Dermis microvascular lymphatic vessel endothelial cell (primary cell): ENCODE measurements at places on chromosomes 3 and 15.

DNA sequence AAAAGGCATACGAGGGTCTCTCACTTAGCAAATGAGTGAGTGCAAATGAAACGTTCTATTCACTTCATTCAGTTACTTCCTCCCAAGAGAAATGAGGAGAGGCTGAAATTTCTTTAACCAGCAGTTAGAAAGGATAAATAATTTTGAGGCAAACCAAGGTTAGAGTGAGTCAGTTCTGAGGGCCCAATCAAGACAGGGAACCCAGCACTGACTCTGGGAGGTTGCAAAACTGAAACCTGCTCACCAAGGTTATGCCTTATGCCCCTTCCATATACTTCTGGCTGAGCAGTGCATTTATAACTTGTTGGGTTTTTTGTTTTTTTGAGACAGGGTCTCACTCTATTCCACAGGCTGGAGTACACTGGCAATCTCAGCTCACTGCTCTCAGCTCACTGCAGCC, 4.5 kb upstream of the RPSA start:
- no peak for DNase-seq

DNA sequence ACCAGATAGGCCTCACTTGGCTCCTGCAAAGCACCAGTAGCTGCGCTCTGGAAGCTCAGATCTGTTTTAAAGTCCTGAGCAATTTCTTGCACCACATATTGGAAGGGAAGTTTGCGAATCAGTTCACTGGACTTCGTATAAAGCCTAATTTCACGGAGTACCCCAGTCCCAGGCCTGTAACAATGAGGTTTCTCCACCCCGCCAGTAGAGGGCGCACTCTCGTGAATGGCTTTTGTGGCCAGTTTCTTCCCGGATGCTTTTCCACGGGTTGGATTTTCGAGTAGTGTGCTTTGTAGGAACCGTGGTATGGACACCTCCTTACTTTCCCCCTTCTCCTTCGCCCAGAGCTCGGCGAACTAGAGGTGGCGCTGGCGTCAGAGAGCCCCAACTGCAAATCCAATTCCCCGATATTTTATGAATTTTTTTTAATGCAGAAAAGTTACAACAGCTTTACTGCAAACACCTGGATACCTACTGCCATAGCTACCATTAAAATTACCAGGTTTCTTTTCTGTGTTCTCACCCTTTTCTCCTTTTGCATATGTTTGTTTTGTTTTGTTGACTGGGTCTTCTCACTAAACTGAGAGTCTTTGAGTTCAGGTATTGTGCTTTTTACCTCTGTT, 13.3 kb downstream of the RARB start:
- DNase-seq, result no peak

GRCh38 chr3:150033721-150034120, 63.0 kb upstream of the PFN2 start:
- DNase-seq, result no peak

DNA sequence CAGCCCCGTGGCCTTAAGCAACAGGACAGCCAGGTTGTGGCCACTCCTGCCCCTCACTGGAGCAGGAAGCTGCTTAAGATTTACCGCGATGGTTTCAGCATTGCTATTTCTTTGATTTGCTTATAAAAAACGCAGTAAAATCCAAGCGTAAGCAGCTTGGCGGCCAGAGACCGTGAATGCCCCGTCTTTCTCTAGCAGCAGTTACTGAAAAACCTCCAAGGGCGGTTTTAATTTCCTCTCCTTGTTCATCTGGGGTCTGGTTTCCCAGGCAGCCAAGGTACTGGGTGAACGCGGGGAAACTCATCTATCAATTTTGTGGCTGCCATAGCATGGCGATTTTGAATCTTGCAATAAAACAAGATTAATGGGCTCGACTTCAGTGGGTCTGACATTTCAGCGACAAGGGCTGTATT, 130.3 kb downstream of the MINAR1 start:
- DNase-seq, result no peak

- DNase-seq, result no peak
Measured at GRCh38 chr3:17035033-17035432, 150.3 kb downstream of the PLCL2 start.

- DNase-seq, result no peak
Measured at GRCh38 chr3:59605944-59606534, 556.2 kb upstream of the CFAP20DC start.

GRCh38 chr3:152319256-152319655, 50.5 kb downstream of the MBNL1 start:
- no peak for DNase-seq

- DNase-seq, result no peak
Measured at GRCh38 chr15:48058371-48058770, 62.4 kb upstream of the SLC24A5 start.

- DNase-seq, result no peak
Measured at GRCh38 chr15:85022860-85023403, 41.3 kb downstream of the PDE8A start.

GRCh38 chr3:11913316-11913715, 66.6 kb upstream of the TAMM41 start:
- no peak for DNase-seq

DNA sequence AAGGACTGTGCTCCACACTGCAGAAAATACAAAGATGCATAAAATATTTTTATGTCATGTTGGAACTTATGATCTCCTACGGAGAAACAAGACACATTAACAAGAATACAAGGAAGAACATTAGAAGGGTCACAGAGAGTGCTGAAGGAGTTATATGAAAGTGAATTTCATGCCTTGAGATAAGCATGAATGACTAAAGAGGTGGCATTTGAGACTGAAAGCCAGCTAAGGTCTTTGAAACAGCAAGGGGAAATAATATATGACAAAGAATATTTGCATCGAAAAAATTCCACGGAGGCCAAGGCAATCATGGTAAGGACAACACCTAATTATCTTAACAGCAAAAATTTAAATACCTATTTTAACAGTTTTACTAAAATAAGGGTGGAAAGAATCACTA, 12.5 kb downstream of the GSK3B start:
- no peak for DNase-seq

DNA sequence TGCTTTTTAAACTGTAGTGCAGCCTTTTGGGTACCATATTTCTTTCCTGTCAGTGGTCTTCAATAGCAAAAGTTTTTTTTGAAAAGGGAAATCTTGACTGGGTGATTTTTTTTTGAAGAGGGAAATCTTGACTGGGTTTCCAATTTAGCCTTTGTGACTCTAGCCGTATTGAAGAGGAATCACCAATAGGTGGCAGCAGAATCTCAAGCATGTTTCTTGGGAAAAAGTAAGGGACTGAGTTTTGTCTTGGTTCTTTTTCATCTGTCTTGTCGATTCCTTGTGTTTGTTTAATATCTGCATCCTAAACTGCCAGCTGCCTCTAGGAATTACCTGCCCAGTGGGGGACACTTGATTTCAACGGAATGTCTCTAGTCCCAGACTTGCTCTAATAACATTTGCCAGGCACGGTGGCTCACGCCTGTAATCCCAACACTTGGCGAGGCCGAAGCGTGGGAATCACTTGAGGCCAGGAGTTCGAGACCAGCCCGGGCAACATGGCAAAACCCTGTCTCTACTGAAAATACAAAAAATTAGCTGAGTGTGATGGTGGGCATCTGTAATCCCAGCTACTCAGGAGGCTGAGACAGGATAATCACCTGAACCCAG, 89.2 kb downstream of the RBPMS2 start:
- DNase-seq, result peak; percentile 60

DNA sequence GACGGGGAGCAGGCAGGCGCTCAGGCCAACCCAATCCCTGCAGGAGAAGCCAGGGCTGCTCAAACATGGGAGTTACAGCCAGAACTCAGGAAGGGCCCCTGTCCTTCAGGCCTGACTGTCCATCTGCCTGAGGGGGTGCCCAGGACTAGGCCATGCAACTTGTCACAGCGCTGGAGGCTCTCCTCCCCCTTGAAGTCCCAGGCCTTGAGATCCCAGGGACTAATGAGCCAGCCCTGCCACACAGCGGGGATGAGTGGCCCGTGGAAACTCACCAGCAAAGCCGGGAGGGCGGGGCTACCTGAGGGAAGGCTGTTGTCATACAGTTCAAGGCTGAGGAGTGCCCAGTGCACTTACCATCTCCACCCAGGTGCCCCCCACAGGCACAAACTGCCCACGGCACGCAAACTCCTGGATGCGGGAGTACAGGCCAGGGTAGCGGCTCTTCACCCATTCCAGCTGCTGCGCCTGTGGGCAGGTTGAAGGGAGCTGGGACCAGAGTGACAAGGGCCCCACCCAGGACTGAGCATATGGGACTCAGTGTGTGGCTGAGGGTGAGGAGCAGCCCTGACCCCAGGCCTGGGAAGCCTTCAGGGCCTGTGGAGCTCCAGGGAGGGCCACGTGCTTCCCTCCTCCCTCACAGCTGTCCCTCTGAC, 6.3 kb downstream of the MAN2C1 start:
- no peak for DNase-seq

DNA sequence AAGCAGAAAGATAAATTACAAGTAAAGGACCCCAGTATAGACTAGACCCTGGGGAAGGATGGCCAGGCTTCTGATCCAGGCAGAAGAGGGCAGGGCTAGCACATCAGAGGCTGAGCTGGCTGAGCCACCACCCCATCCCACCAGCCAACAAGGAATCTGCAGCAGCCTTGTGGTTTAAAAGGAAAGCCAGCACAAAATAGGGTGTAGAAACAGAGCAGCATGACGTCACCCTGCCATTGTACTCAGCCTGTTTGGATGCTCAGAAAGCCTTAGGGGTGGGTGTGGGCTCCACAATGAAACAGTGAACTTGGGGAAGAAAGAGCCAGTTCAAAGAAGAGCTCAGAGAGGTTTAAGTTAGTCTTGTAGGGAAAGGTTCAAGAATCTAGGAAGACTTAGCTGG, 28.2 kb downstream of the DUOX1 start:
- no peak for DNase-seq

GRCh38 chr3:132635052-132635451, 24.6 kb downstream of the ACAD11 start:
- no peak for DNase-seq

DNA sequence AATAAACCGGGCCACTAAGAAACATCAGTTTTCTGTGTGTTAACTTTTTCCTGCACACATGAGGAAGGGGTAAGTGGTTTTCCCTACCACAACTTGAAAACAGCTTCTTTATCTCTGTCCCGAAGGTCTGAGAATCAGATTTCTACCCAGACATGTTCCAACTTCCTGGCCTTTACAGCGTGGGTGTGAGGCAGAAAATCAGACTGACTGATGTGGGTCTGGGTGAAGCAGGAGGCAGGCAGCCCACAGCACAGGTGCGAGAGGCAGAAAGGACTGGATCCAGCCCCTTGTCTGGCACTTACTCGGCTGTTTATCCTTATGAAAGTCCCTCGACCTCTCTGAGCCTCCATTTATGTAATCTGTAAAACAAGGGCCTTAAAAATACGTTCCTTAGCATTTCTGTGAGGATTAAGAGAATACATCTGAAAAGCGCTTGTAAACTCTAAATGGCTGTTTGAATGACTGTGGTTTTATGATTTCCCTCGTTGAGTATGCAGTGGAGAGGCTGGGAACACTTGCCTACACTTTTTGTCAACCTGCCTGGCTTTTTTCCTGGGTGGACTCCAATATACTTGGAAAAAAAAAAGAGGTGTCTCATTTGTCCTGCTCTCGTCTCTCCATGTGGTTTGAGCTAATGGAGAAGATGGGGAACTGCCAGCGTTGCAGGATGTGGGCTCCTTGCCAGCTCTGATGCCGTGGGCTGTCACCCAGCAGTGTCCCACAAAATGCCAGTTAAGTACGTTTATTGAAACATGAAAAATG, 3.1 kb downstream of the AGBL1 start:
- no peak for DNase-seq

GRCh38 chr3:4897765-4898453, 81.3 kb upstream of the BHLHE40 start:
- DNase-seq, result no peak

DNA sequence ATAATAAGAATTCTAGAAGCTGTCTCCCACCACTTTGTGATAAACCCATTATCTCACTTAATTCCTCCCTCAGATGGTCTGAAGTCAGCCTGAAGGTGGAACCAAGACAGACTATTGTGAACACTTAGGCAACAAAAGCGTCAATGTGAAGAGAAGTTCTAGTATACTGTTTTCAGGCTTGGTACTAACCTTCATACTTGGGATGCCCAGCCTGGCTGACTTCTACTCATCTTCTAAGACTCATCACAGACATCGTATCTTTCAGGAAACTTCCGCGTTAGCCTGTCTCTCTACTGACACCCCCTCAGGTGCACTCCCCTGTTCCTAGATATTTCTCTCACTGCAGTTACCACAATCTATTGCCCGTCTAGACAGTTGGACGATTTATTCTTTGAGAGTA, 201.2 kb downstream of the SATB1 start:
- DNase-seq, result no peak

- no peak for DNase-seq
Measured at GRCh38 chr3:71269906-71270305, 313.6 kb downstream of the FOXP1 start.

DNA sequence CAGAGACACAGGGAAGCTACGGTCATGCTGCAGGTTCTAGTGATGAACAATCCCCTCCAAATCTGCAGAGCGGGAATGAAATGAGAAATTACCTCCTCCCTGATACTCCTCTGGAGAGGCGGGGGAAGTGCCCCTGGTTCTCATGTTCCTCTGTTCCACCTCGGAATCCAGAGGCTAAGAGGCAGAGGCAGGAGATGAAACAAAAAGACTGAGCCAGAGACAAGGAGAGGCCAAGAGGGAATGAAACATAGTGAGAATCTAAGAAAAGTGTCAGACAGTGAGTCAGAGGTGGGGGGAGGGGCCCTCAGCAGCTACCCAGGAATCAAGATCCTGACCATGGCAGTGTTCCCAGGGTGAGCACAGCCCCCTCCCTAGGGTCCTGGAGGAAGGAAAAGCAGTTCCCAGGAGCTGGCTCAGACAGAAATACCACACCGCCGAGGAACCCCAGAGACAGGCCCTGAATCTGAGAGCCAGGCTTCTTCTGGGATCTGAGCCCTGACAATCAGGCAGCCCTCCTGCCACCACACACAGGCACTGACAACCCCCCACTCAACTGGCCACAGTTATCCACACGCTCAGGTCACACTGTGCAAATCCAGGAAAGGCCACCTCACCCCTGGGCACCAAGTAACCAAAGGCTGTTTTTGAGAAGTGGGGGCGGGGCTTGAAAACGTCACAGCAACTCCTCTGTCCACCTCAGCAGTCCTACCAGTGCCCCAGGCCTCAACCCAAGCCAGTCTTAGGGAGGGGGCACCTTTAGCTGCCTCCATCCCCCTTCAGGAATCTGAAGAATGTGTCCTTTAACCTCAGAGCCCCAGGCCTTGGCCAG, 2.4 kb downstream of the CSRNP1 start:
- DNase-seq, result no peak

DNA sequence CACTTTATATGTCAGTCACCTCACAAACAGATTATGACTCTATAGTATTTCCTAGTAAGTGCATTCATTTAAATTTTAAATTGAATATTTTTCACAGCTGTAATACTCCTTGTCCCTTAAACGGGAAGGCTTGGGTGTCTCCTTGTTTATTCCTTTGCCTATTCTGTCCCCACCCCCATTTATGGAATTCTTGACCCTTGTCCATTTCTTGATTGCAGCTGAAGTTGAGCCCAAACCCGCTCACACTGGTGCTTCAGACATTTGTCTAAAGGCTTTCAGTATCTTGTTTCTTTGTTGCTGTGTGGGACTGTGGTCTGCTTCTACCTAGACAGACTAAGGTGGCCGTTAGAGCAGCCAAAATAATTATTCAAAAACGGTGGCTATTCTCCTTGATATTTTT, 449.7 kb downstream of the FOXP1 start:
- DNase-seq, result no peak
